CD4-positive, alpha-beta T cell treated with Interleukin-4 for 4 hours (primary cell): ENCODE measurements at places on chromosomes 2 and 18.
A peak's percentile ranks its signal among the peaks of the same experiment; 100 is the strongest.

- no peak for DNase-seq
Observed at GRCh38 chr18:11148680-11149440, 509 bp downstream of the PIEZO2 start.

GRCh38 chr2:46706264-46706983 lies 209.2 kb downstream of the MCFD2 start:
- no peak for DNase-seq

GRCh38 chr18:10244341-10244740 lies 210.1 kb upstream of the APCDD1 start:
- no peak for DNase-seq

DNA sequence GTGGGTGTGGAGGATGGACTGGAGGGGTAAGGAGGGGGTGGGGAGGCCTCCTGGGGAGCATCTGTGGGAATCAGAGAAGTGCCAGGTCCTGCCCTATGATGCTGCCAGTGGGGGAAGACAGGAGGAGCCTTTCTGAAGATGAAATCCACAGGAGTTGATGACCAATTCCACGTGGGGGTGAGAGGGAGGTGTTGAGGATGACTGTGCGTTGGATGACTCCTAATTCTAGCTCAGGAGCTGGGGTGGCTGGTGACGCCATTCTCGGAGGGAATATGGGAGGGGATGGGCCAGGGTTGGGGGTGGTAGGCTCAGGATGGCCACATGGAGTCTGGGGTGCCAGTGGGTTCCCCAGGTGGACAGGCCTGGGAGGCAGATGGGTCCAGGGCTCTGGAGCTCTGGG lies 32.3 kb downstream of the EMX1 start:
- no peak for DNase-seq

DNA sequence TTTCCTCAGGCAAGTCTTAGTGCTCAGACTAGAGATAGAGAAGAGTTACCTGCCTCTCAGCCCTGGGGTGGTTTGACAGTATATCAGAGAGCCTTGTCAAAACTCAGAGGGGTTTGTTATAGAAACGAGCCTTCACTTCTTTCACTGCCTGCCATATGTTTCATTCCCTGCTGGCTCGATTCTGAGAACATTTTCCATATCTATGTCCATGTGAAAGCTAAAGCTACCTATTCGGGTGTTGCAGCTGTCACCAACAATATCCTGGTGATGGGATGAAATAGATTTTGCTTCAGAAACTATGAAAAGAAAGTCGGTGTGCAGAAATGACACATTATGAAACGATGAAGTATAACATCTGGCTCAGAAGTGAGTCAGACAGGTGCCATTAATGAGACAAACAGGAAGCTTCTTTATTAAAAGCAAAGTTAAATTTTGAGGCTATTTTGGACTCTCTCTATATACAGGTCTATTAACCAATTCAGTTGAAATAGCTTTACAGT lies 56.1 kb upstream of the TANK start:
- DNase-seq: no peak

GRCh38 chr2:161111531-161111930 lies 48.7 kb upstream of the TANK start:
- no peak for DNase-seq

GRCh38 chr2:27772804-27773203 lies 1.3 kb downstream of the MRPL33 start:
- no peak for DNase-seq

DNA sequence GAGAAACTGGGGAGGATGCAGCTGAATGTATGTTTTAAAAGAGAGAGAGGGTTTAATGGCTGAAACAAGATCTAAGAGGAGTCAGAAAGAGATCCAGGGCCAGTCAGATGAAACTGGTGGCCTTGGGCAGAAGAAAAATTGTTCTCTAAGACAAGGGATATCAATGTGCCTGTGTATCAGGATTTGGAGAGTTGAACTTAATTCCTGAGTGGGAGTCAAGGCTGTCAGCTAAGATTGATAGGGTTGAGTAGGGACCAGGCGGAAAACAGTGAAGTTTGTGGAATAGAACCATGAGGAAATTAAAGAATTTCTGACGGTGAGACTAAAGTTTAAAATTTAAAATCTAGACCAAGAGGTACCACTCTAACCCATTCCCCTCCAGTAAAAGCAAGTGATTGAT lies 199.2 kb downstream of the PARD3B start:
- DNase-seq: no peak

DNA sequence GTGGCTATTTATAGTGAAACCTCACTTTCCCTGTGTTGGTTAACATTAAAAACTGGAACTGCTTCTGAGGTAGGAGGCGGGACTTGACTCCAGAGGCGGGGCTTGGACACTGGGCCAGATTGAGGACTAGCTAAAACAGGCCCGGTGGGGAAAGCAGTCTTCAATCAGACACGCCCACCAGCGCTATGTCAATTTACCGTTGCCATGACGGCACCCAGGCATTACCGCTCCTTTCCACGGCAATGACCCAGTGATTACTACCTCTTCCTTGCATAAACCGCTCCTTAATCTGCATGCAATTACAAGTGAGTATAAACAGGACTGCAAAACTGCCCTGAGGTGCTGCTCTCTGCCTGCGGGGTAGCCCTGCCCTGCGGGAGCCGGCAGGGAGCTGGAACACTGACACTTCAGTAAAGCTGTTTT lies 35.3 kb downstream of the LRRFIP1 start:
- DNase-seq: peak; percentile 61

DNA sequence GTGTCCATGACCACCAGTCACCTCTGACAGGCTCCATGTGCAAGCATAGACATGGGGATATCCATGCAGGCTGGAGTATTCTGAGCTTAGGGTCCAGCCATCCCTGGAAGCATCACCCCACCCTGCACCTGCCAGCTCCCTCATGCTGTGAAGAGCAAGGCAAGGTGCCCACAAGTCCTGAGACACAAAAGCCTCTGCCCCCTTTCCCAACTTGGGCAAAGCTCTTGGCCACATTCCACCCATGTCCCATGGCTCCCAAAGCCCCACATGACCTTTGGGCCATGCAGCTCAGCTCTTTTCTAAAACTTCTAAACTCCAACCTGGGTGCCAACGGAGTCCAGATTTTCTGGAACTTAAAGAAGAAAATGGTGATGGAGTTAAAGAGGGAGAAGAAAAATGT lies 99.8 kb upstream of the SH3BP4 start:
- DNase-seq: no peak

GRCh38 chr2:238502956-238503791 lies 76.4 kb downstream of the ASB1 start:
- DNase-seq: no peak

DNA sequence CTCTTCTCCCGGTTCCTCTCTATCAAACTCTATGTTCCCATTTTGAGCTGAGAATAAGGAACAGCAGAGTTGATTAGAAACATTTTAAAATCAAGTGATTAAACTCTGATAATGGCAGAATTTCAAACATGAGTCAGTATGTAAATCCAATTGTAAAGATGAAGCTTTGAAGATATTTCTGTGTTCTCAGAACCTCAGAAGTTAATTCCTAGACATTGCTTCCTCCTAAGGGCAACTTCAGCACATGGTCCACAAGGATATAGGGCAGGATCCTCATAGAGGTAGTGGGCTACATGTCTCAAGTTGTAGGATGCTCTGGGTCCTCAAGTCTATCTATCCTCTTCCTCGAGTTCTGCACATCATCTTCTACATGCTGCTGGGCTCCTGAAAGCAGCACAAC lies 46.3 kb downstream of the QPCT start:
- DNase-seq: no peak

- DNase-seq: no peak
Observed at GRCh38 chr2:219571311-219572236, at the start of gene OBSL1. Gene OBSL1 (minus strand): TSS chr2:219571539. CDS start chr2:219571232, 307 bp downstream.

GRCh38 chr2:55936351-55936750 lies 12.8 kb upstream of the EFEMP1 start:
- DNase-seq: no peak

GRCh38 chr2:27152796-27153464 lies 4.1 kb downstream of the TCF23 start:
- no peak for DNase-seq

- no peak for DNase-seq
Observed at GRCh38 chr2:76861708-76862107, 660.5 kb downstream of the LRRTM4 start.

- no peak for DNase-seq
Observed at GRCh38 chr2:110097506-110098220, 18.0 kb downstream of the MALL start.

DNA sequence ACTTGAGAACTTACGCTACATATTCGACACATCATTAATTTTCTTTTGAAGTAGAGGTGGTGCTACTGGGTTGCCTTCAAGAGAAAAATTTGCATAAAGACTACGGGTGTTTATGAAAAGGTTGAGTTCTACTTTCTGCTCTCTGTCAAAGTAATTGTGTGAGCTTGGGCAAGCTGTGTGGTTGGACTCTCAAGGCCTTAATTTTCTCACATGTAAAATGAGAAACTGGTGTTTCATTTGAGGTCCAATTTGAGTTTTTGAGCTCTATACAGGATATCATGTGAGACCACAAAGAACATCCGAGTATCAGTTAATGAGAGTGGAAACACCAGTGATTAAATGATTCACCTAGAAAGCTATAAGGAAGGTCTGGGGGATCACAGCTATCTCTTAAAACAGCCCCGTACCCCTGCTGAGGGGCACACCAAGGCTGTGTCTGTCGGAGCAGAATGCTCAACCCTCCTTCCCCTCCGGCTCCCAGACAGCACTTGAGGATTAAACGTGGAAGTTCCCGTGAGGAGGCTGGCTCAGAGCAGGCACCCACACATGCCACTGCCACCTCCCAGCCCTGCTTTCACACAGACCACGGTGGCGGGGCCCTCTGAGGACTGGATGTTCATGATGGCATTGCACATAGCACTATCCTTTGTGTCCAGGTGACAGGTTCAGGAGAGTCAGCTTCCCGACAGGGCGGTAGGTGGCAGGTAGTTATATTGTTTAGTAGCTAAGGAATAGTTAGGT lies 191.8 kb downstream of the RNF144A start:
- no peak for DNase-seq

DNA sequence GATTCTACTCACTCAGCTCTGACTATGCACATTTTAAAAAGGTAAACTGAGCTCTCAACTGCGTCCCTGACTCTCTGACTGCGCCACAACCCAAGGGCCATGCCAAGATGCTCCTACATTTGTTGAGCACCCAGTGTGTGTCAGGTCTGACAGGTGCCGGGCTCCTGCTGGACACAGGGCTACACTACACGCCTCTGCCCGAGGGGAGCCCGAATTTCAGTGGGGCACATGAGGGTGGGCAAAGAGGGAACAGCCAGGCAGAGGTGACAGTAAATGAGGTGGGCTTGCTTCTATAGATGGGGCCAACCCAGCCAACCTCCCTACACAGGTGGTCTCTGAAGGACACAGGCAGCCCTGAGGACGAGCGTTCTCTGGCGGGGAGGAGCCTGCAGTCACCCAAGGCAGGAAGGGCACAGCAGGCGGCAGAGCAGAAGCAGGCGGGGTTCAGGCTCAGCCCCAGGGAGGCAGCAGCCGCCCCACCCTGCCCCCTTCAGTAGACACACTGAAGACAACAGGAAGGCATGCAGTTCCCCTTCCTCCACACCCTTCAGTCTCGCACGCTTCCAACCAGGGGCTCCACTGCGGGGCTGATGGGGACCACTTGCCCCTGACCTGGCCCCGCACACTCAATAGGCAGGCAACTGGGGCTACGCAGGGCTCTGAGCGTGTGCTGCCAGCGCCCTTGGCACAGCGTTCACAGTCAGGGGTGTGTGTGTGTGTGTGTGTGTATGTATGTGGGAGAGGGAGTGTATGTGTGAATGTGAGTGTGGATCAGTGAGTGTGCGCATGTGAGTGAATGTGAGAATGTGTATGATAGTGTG lies 98.4 kb downstream of the UXS1 start:
- DNase-seq: peak; percentile 90

- DNase-seq: no peak
Observed at GRCh38 chr2:28617502-28618184, 121.8 kb downstream of the PLB1 start.

DNA sequence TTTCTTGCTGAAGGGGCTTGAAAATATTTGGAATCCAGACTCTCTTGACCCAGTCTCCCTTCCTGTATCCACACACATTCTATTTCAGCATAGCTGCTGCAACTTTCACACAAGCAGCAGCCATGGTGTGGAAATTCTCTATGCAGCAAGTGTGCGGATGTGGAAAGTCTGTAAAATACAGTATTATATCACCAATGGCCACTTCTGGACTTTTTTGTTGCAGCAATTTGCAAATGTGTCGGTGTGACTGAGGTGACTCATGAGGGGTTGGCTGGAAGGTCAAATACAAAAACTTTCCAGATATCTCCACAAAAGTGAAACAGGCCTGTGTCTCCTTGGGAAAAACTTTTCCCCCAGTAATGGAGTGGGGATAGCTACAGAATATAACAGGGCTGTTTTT lies 299.3 kb upstream of the GYPC start:
- no peak for DNase-seq

DNA sequence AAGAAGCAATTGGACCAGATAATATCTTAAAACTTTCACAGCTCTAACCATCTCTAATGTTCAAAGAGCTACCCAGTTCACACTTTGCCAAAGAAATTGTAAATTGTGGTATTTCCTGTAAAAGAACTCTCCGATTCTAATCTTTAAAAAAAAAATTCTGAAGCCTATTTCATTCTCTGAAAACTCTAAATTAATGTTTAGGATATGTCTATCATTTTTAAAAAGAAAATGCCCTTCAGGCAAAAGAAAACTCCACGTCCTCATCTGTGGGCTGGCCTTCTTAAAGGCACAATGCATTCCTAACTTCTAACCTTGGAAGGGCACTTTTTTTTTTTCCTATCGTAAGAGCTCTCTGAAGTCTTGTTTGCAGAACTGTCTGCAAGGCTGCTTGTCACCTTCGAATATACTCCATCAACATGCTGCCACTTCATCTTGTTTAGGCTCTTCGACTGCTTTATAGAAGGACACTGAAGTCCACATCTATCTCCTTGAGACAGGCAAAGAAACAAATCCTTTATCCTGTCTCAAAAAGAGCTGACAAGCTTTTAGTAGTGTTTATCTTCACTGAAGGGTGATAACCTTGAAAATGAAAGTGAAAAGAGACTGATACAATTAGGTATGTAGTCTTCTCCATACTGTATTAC lies 124.3 kb upstream of the SLC39A10 start:
- peak; percentile 54 for DNase-seq

GRCh38 chr2:65404988-65405697 lies 27.3 kb downstream of the SPRED2 start:
- no peak for DNase-seq

DNA sequence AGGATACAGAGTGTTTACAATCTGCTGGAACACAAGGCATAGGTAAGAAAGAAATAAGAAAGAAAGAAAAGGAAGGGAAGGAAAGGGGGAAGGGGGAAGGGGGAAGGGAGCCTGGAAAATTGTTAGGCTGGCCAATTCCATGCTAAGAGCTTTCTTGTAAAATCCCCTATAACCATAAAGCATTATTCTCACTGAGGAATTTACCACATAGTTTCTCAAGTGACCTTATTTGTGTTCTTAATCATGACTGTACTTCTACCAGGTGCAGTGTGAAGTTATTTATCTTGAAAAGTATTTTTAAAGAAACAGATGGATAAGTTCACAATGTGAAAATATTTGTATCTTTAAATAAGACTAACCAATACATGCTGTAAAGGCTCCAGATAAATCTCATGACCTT lies 39.2 kb upstream of the KIDINS220 start:
- DNase-seq: no peak

- DNase-seq: no peak
Observed at GRCh38 chr2:74391209-74391579, 11.1 kb upstream of the DCTN1 start.

- no peak for DNase-seq
Observed at GRCh38 chr18:46163091-46163490, 58.9 kb downstream of the HAUS1 start.
